ENCODE measurements at places on chromosomes 6 and 20. TPM values are rescaled to one million over a fixed set of nuclear protein-coding genes. Genes with fewer than 3 reads are reported as not detected.
A peak's percentile ranks its signal among the peaks of the same experiment; 100 is the strongest.

IL17F gene
- not detected for total RNA-seq

PABPC1L gene
- total RNA-seq: 2.8 TPM

STX11 gene
- total RNA-seq: 2.8 TPM

NRN1 gene
- 5.4 TPM for total RNA-seq

AVP gene
- total RNA-seq: not detected

BAG2 gene
- total RNA-seq: 7.3 TPM

C6orf58 gene
- total RNA-seq: not detected

CDH4 gene
- 0.59 TPM for total RNA-seq

SLC35D3 gene
- not detected for total RNA-seq

TBXT gene
- total RNA-seq: not detected

PTCHD4 gene
- not detected for total RNA-seq

GRCh38 chr6:144952456-144953240 lies 667.5 kb downstream of the UTRN start:
- no peak for DNase-seq

- DNase-seq: peak; percentile 45
Observed at GRCh38 chr6:158040804-158041347, 59.2 kb downstream of the SYNJ2 start.

DNA sequence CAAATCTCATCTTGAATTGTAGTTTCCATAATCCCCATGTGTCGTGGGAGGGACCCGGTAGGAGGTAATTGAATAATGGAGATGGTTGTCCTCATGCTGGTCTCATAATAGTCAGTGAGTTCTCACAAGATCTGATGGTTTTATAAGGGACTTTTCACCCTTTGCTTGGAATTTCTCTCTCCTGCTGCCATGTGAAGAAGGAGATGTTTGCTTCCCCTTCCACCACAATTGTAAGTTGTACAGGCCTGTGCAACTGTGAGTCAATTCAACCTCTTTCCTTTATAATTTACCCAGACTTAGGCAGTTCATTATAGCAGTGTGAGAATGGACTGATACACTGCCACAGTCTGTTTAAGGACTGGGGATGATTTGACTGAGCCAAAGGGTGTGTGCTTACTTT lies 44.7 kb downstream of the NKAIN2 start:
- DNase-seq: no peak

- DNase-seq: no peak
Observed at GRCh38 chr6:29828471-29828797, 809 bp downstream of the HLA-G start.

DNA sequence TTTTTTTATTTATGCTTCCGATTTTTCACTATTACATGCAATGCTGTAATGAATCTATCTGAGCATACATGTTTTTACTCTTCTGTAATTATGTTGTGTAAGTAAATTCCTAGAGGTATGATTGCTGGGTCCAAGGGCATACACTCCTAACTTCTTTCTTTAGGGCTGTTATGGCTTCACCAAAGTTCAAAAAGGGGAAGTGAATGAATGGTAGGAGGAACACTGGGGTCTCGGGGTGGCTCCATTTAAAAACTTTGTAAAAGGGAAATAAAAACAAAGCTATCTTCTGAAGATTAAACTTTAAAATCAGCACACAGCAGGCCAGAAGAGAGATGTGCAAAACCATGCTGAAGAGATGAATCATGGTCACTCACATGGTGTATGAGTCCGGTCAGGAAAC lies 289.1 kb upstream of the SUPT3H start:
- DNase-seq: no peak

DNA sequence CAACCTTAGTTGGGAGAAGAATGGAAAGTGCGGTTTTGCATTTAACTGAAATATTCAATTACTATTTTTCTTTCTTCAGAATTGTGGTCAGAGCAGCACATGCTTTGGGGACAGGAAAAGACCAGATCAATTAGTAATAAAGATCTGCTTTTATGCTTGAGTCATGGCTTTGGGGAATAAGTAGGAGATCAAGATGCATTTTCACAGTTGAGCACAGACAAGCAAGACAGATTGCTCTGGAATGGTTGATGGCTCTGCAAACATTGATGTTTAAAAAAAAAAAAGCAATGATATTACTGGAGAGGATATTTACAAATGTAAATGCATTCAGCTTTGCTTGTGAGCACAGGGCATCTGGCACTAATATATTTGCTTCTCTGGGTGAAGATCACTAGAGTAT lies 224.4 kb upstream of the SASH1 start:
- no peak for DNase-seq

- DNase-seq: peak; percentile 58
Observed at GRCh38 chr20:19885939-19886660, 128.0 kb downstream of the RIN2 start.

- DNase-seq: no peak
Observed at GRCh38 chr6:133966654-133967329, 13.8 kb downstream of the TBPL1 start.

- no peak for DNase-seq
Observed at GRCh38 chr6:161164182-161164625, 109.7 kb downstream of the AGPAT4 start.

GRCh38 chr6:109243863-109244825 lies 138.1 kb downstream of the CD164 start:
- DNase-seq: no peak

DNA sequence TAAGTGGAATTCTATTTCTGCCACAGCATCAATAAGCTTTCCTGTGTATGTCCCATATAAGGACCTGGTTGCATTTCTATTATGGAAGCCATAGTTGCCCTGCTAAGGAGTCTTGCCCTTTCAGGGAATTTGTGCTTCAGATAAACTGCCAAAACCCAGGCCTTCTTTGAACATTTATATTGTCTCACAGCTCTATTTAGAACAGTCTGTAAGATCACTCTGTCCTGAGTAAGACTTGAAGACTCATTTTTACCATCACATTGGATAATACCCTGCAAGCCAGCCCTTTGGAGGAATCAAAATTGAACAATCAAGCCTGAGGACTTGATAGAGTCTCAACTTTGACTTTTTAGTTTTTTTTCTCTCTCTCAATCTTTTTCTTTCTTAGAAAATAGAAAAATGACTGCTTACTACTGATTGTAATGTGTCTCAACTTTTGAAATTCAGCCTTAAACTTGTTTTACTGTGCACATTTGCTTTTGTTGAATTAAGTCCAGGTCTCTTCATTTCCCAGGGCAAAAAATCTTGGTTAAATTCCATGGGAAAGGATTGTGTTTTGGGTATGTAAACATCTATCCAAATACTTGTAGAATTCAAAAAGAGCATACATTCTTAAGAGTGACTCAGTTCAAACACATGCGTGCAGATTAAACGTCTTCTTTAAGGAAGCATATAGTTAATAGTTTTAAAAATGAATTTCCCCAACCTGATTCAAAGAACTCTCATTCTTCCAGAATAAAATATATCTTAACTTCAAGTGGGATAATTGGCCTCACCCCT lies 91.2 kb downstream of the PLCB1 start:
- DNase-seq: no peak

- no peak for DNase-seq
Observed at GRCh38 chr6:33112148-33112547, 36.4 kb downstream of the HLA-DPB1 start.

- no peak for DNase-seq
Observed at GRCh38 chr20:1825938-1826445, 69.2 kb upstream of the SIRPA start.

DNA sequence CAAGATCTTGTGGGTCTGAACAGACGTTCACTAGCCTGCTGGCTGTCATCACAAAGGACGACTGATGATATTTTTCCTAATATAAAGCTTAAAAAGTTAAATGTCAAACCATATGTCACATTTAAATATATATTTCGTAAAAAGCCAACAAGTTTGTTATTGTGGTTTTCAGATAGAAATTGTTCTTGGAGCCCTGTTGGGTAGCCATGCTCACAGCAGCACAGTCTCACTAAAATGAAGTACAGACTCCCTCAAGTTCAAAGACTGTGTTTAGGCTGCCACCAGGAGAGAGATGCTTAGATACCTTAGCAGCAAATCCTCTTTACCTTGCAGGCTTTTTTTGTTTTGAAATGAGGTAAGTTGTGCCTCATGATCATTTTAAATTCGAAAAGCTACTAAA lies 17.8 kb downstream of the EEF1E1 start:
- DNase-seq: no peak

GRCh38 chr6:111922454-111923297 lies 49.4 kb upstream of the FYN start:
- DNase-seq: no peak

GRCh38 chr20:46828471-46828870 lies 66.2 kb upstream of the EYA2 start:
- DNase-seq: no peak

- no peak for DNase-seq
Observed at GRCh38 chr6:113920663-113921267, 50.2 kb downstream of the HDAC2 start.

- no peak for DNase-seq
Observed at GRCh38 chr6:169274781-169275180, 21.1 kb upstream of the THBS2 start.

GRCh38 chr6:36038120-36038876 lies 10.7 kb downstream of the MAPK14 start:
- no peak for DNase-seq

- DNase-seq: no peak
Observed at GRCh38 chr20:61865353-61865752, 200.3 kb downstream of the TAF4 start.

GRCh38 chr6:63582579-63583231 lies 10.4 kb downstream of the LOC128125822 start:
- DNase-seq: no peak

DNA sequence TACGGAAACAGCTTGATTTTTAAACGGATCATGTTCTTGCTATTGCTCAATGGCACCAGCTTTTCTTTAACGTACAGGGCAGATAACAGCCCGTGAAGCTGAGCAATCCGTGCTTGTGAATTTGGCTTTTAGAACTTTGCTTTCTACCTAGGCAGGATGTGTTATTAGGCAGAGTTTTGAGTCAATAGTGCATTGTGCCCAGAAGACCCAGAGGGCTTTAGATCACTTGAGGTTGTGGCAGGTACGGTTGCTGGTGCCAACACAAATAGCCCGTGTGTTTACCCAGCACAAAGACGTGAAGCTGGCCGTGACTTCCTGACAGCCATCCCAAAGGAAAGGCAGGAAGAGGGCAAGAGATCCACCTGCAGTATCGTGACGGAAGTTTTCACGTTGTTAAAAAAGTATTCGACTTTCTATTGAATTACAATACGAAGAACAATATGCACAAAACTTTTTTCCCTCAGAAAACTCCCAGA lies 117.4 kb upstream of the FRMD1 start:
- no peak for DNase-seq
